Stimulated activated CD4-positive, alpha-beta T cell treated with anti-CD3 and anti-CD28 coated beads, Interleukin-1b, Interleukin-23, amount 100 ng/mL, for 4 hours (primary cell): ENCODE measurements at places on chromosomes 2 and 18.

GRCh38 chr18:79403723-79404566, 8.2 kb downstream of the NFATC1 start:
- no peak for DNase-seq

- DNase-seq, result no peak
Measured at GRCh38 chr2:16048466-16048865, 108.1 kb downstream of the MYCN start.

GRCh38 chr2:181944914-181945291, 40.8 kb upstream of the PPP1R1C start:
- DNase-seq, result no peak

DNA sequence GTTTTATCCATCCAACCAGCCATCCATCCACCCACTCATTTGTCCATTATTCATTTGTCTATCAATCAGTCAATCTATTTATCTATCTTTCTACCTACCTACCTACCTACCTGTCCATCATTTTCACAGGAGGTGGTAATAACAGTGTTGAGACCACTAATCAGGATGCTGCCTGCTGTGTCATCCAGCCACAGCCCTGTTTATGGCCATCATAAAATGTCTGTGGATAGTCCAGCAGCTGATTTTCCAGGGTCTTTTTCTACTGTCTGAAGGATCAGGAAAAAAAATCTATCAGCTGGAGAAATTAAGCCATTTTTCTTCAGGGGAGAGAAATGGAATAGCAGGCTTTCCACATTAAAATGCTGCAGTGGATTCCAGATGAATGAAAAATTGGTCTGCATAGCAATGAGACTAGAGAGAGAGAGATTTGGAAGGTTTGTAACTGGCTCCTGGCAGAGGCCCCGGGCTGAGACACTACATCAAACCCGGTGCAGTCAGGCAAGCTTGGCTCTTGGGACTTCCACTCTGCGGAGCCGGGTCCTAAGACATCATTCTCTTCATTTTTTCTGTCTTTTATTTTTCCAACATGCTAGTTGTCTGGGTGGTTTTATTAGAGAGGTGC, 33.0 kb upstream of the BOD1L2 start:
- DNase-seq, result no peak

DNA sequence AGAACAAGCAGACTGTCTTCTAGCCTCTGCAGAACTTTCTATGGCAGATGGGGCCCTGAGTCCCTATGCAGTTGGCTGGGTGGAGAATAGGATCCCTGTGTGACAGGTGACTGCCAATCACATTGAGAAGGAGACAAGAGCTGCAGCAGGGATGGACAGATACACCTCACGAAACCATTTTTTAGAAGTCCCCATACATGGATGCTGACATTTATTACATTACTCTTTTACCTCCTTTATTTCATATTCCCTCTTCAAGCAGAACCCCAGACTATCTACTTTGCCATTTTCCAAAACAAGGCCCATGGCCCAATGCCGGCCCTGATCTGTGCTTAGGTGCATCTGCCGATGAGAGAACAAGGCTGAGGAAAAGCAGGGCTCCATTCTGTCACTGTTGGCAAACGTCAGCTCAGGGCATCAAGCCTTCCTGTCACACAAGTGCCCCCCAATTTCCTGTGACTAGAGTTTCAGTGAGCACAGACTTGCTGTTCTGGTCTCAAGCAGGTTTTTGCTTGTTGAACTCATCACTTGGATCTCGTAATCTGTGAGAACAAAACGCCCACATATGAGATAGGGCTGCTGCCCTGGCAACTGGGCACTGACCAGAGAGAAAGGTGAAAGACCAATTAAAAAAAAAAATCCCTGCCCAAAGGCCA, 35.8 kb downstream of the LOXHD1 start:
- DNase-seq, result no peak
